ENCODE measurements at places on chromosomes 7 and 10.

GRCh38 chr7:78514634-78515033, 716.1 kb downstream of the PHTF2 start:
- DNase-seq, result no peak

- DNase-seq, result no peak
Measured at GRCh38 chr10:10785627-10786026, 232.0 kb upstream of the CELF2 start.

- no peak for DNase-seq
Measured at GRCh38 chr10:101833466-101833865, 10.1 kb downstream of the KCNIP2 start.

GRCh38 chr10:6269953-6270867, 67.5 kb downstream of the PFKFB3 start:
- no peak for DNase-seq

- DNase-seq, result no peak
Measured at GRCh38 chr10:132520177-132520811, 17.3 kb upstream of the INPP5A start.

DNA sequence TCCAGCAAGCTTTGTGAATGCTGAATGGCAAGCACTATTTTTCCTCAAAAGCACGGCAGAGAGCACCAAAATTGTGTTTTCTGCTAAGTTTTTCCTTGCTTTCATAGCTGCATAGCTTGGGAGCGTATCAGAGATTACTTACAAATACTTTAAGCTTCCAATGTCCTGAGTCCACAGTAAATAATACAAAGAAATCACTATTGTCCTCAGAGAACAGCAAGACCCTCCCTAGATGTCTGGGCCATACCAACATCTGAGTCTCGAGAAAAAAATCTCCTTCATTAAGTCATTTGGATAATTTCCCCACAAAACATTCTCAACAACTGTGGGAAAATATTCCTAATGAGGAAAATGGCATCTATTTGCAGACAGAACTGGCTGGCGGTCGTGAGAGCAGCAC, 41.7 kb downstream of the SGMS1 start:
- DNase-seq, result no peak

DNA sequence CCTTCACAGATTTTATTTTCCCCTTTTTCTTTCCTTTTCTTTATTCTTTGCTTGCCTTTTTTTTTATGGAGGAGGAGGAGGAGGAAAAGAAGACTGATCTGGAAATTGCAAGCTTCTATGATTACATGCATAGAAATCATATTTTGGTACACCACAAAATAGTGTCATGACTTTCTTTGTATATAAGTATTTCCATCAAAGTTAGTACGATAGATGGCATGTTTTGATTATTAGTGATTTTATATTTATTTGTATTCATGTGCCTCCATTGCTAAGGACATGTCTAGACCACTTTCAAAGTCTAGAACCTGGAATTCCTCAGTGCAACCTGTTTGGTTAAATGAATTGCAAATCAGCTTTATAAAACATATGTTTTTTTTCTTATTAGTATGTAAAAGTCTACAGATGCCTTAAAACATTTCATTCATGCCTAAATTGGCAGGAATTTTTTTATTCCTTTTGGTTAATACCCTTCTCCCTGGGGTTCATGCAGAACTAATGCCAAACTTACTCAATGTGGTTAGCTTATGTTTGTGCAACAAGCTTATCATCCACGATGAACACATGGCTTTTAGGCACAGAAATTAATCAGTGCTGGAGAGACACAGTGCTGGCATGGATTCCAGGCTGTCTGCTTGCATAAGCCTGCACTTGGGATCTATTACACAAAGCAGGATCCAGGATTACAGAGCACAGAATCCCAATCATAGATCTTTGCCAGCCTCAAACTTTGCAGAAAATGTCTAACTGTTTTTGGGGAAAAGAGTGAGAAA, 213.1 kb downstream of the CHRM2 start:
- DNase-seq, result no peak
